Glutamatergic neuron (in vitro differentiated cells): ENCODE measurements at places on chromosomes 5 and 9. TPM values are rescaled to one million over a fixed set of nuclear protein-coding genes. Genes with fewer than 3 reads are reported as not detected.

- DNase-seq, result no peak
These were observed 1312.6 kb upstream of the DMAC1 start for GRCh38 chr9:9112001-9112720.

DNA sequence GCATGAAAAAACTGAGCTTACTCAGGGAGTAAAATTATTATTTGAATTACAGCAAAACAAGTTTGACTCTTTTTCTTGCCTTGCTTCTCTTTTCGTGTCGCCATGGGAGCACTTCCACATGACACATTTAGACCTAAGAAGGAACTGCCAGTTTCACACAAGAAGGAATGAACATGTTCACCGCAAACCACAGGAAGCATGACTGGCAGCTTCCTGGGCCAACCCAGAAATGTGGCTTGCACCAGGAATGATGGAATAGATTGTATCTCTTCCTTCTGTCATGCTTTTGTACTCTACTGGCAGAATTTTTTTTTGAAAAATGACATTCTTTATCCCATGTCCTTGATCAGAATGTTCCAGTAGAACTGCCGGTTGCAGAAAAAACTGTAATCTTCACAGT lies 32.9 kb upstream of the MAN2A1 start:
- no peak for DNase-seq

DNA sequence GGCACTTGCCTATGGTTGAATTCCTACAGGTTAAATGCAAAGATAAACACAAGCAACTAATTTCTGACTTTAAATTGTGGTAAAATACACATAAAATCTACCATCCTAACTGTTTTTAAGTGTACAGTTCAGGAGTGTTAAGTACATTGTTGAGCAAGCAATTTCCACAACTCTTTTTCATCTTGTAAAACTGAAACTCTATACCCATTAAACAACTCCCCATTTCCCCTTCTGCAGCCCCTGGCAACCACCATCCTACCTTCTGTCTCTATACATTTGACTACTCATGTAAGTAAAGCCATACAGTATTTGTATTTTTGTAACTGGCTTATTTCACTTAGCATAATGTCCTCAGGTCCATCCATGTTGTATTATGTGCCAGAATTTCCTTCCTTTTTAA lies 38.5 kb upstream of the STX17 start:
- no peak for DNase-seq

DNA sequence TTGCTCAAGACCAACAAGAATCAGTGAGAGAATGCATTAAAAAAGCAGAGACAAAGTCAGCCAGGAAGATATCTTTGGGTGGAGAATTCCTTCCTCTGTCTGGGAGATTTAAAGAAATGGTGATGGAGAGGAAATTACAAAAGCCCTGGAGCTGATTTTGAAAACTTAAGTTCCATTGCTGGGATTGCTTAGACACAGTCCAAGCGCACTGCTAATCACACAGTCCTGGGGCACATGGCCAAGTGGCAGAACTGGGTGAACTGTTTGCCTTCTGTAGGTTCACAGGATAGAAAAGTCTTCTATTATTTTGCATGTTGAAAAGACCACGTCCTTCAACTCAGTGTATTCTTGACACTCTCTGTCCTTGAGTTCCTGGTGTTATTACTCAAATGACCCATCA lies 284.9 kb upstream of the FBXL7 start:
- no peak for DNase-seq

- no peak for DNase-seq
These were observed 98.7 kb downstream of the CCDC192 start for GRCh38 chr5:127801751-127802476.

- no peak for DNase-seq
These were observed 29.1 kb downstream of the DAP start for GRCh38 chr5:10731913-10732312.

- peak; percentile 58 for DNase-seq
These were observed 85.2 kb downstream of the BASP1 start for GRCh38 chr5:17302604-17303003.

The CTXN3 gene
- total RNA-seq, result not detected

The ERAP2 gene
- total RNA-seq, result not detected

The SLC45A2 gene
- total RNA-seq, result 0.76 TPM

The PCDHB3 gene
- total RNA-seq, result 36.9 TPM

The NKD2 gene
- total RNA-seq, result 41.7 TPM
